ENCODE measurements at places on chromosomes 2 and 18.

DNA sequence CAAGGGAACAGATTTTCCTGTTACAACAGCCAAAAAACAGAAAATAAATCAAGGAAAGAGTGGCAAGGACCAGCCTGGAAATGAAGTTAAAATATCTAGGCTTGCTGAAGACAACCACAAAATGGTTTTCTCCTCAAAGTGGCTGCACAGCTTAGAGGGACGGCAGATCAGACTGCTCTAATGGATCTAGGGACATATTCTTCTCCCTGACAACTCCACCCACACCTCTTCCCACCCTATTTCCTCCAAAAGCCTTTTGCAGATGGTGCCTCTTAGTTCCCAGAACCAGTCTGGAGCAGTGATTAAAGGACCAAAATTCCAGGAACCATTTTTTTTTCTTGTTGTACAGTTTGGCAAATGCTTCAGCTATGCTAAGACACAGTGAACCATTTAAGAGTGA lies 220.2 kb upstream of the SIX2 start:
- no peak for DNase-seq

- DNase-seq: no peak
Observed at GRCh38 chr2:30686000-30686399, 121.2 kb downstream of the CAPN13 start.

DNA sequence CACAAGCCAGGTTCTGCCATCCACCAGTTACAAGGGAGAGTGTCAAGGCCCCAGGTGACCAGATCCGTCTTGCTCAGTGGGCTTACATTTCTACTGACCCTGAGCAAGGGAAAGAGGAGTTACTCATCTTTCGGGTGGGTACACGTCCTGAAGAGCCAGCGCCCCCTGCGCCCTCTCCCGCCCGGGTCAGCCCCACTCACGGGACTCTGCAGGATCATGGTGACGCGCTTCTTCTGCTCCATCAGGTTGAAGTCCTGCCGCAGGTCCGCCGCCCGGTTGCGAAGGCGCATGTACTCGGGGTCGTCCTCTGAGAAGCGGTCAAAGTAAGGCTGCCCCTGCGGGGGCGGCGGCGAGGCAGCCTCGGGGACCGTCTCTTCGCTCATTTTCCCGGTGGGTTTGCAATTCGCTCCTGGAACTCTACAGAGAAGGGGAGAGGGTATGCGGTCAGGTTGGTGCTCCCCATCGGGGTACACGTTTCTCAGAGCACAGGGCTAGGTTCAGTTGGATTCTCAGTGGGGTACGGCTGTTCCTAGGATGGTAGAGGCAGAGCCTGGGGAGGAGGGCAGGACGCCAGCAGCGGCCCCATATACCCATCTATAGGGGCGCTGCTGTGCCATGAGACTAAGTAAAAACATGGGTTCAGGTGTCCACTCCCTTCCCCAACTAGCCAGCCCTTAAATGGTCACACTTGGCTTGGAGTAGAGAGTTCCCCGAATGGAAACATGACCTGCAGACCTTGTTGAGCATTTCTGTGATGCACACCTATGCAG lies 61.8 kb downstream of the ADD2 start:
- no peak for DNase-seq

DNA sequence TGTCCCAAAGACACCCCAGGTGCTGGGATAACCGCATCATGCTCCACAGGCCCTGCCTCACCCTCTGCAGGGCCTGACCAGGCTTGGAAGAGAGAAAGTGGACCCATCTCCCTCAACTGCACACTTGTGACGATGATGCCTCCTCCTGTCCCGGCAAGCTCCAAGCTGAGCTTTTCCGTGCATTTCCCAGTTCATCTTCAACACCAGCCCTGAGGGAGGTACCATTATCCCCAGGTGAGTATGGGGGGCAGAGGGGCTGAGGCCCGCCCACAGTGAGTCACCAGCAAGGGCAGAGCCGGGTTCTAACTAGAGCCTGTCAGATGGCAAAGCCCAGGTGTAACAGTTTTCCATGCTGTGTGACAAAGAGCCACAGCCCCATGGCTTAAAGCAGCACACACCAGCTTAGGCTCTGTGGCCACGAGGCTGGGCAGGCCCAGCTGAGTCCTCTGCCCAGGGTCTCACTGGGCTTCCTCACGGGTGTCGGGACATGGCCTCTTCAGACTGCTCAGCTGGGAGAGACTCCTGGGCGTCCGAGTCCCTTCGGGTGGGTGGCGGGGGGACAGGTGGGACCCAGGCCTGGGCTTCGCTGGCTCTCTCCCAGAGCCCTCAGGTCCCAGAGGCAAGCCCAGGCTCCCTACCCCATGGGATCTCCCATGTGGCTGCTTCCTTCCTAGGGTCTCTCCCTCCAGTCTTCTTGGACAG lies 108.4 kb upstream of the OTOS start:
- no peak for DNase-seq

- DNase-seq: no peak
Observed at GRCh38 chr18:27185025-27185763, at the start of gene CHST9. Gene CHST9, minus strand, starts transcription at chr18:27185308. Its CDS starts 42,499 bp downstream, at chr18:27142809.

GRCh38 chr2:58427572-58428095 lies 186.5 kb upstream of the FANCL start:
- DNase-seq: peak; percentile 64

DNA sequence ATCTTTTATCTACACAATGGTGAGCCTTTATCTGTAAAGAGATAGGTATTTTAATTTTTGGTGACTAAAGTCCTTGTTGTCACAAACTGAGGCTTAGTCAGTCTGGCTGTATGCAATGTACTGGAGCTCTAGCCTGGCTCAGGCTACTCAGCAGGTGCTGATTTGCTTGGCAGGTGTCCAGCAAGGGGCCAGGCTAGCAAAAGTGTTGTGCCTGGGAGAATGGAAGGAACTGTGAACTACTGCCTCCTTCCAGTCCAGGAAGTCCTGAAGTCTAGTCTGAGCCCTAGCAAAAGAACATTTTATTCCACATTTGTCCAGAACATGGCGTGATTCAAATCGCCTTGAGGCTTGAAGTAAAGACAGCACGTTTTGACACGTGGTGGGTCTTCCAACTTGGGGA lies 260.5 kb downstream of the CCDC85A start:
- DNase-seq: no peak

DNA sequence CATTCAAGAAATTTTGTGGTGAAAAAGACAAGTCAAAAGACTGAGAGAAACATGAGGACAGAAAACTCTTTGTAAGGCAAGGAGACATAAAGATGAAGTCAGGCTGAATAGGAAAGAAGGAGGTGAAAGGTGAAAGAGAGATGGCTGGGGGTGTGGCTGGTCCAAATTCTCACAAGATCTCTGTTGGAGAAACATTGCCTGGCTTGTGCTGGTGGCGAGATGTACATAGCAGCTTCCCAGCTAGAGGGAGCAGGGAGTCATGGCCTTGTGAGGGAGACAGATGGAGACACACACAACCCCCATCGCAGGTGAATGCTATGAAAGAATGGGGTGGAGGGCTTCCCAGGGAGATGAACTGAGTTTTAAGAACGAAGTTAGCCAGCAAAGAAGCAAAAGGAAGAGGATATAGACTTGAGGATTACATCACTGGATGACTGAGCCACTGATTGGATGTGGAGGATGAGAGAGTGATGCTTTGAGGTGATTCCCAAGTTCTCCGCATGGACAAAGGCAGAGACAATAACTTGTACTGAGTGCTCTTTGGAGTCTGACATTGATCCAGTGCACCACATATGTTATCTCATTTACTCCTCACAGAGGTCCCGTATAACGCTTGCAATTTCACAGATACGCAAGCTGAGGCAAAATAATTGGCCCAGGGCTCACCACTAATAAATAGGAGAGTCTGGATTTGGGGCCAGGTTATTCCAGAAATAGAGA lies 3.7 kb upstream of the EMX1 start:
- DNase-seq: no peak

- no peak for DNase-seq
Observed at GRCh38 chr2:188158337-188159100, 133.2 kb upstream of the GULP1 start.

- DNase-seq: no peak
Observed at GRCh38 chr2:163558251-163559021, 177.4 kb downstream of the FIGN start.

DNA sequence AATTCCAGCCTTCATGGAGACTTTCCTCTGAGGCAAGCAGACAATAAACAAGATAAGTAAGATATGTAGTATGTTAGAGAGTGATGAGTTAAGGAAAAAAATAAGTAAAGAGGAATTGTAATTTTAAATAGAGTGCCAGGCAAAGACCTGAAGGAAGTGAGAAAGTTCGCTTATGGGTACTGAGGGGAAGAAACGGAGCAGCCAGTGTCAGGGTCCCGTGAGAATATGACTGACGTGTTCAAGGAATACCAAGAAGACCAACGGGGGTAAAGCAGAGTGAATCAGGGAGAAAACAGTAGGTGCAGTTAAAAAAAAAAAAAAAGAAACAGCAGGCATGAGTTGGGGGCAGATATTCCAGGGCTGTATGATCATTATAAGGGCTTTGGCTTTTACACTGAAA lies 45.1 kb downstream of the ARHGEF33 start:
- DNase-seq: no peak

- no peak for DNase-seq
Observed at GRCh38 chr2:216745453-216745852, 50.1 kb upstream of the IGFBP5 start.

- no peak for DNase-seq
Observed at GRCh38 chr2:9163306-9164111, 43.1 kb upstream of the ASAP2 start.

GRCh38 chr2:30206461-30207430 lies 24.6 kb upstream of the LBH start:
- no peak for DNase-seq

DNA sequence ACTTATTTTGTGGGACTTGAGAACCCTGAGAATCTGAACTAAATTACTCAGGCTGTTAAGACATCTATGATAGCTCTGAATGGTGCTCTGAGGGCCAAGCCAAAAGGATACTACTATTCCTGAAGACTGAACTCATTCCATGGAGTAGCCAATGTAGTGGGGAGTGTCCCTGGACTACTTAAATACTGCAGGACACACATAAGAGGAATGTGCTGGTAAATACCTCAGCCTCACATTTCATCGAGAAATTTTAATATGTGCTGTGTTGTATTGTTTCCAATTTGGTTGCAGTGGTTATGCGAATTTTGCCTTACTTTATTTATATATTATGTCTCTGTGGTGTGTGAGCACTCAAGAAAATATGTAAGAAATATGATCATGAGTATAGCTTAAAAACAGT lies 264.4 kb upstream of the FIGN start:
- no peak for DNase-seq

GRCh38 chr2:20544153-20544747 lies 97.4 kb downstream of the RHOB start:
- DNase-seq: no peak

GRCh38 chr18:73249030-73249429 lies 381.2 kb upstream of the NETO1 start:
- DNase-seq: no peak

GRCh38 chr2:98948956-98949739 lies 13.1 kb upstream of the CRACDL start:
- DNase-seq: no peak

GRCh38 chr2:7555260-7555659 lies 638.0 kb downstream of the RNF144A start:
- DNase-seq: no peak

- DNase-seq: no peak
Observed at GRCh38 chr18:50862401-50862800, 16.5 kb upstream of the ME2 start.

- no peak for DNase-seq
Observed at GRCh38 chr2:96549967-96550786, 13.6 kb downstream of the ARID5A start.

- DNase-seq: peak; percentile 36
Observed at GRCh38 chr18:48605408-48605845, 66.6 kb downstream of the CTIF start.

- DNase-seq: no peak
Observed at GRCh38 chr2:238225911-238226697, 13.7 kb downstream of the HES6 start.

- DNase-seq: no peak
Observed at GRCh38 chr2:167929484-167929883, 317.9 kb downstream of the STK39 start.

DNA sequence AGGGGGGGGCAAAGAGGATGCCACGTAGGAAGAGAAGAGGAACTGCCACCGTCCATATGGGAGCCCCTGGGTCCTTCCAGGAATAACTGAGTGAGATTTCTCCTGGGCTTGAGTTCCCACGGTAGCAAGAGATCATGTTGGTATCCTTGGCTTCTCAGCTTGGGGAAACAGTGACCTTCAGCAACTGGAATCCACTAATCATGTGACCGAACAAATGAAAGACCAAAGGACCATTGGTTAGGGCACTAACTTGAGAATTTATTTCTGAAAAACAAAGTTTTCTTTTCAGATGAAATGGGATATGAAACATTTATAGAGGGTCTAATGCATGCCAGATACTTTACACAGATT lies 259.4 kb upstream of the ID2 start:
- no peak for DNase-seq

DNA sequence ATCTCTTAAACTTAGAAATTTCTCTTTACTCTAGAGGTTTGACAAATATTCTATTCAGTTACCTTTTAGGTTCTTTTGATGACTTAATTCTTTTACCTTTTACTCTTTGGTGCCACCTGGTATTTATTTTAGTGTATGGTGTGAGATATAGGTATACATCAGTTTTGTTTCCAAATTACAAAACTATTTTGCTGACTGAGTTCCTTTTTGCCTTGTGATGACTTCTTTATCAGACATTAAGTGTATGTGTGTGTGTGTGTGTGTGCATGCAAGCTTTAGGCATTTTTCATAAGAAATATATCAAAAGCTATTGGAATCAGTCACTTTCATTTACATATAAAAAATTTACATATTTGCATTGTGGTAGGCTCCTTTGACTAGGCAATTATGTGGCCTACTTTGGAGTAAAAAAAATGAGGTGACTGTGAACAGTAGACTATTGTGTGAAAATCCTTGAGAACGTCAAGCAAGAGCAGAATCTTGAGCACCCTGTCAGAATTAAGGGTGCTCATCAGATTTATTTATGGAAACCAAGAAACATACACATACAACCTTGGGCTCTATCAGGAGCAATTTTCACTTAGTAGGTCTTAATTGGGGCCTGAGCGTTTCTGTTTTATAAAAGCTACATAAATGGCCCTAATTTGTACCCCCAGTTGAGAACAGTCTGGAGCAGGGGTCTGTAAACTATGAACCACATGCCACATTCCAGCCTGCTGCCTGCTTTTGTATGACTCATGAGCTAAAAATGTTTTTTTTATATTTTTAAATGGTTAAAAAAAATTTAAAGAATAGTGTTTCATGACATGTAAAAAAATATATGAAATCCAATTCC lies 415.9 kb downstream of the SLC4A3 start:
- peak; percentile 4 for DNase-seq

GRCh38 chr2:61135510-61135909 lies 26.5 kb upstream of the C2orf74 start:
- DNase-seq: peak; percentile 46
